ENCODE measurements at places on chromosomes 11 and 22.

DNA sequence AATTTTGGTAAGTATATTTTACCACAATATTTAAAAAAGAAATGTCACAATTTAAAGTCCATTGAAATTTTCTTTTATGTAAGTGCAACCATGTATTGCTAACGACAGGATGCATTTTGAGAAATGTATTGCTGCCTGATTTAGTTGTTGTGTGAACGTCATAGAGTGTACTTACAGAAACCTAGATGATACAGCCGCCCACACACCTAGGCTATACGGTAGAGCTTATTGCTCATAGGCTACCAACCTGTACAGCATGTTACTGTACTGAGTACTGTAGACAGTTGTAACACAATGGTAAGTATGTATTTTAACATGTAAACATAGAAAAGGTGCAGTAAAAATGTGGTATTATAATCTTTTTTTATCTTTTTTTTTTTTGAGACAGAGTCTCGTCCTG lies 48.1 kb downstream of the CBL start:
- DNase-seq, result no peak

- DNase-seq, result no peak
Measured at GRCh38 chr11:46640036-46640788, 22.9 kb downstream of the ATG13 start.

DNA sequence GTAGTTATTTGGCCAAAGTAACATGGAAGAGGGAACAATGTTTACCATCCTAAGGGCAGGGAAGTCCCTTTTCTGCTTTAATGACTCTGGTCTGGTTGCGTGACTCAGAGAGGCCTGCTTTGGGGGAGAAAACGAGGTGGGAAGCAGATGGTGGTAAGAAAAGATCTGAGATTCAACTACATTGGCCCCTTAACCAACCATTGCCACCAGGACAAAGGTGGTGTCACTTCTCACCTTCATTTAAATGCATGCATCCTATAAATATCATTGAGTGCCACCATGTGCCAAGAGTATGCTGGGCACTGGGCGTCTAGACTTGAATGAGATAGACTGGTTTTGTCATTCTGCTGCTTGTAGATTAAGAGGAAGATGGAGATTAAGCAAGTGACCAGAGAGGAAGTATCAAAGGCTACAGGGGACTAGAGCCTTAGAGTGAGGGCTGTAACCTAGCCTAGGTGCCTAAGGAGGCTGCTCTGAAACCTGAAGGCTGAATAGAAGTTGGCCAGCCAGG lies 3.6 kb upstream of the SORL1 start:
- no peak for DNase-seq

DNA sequence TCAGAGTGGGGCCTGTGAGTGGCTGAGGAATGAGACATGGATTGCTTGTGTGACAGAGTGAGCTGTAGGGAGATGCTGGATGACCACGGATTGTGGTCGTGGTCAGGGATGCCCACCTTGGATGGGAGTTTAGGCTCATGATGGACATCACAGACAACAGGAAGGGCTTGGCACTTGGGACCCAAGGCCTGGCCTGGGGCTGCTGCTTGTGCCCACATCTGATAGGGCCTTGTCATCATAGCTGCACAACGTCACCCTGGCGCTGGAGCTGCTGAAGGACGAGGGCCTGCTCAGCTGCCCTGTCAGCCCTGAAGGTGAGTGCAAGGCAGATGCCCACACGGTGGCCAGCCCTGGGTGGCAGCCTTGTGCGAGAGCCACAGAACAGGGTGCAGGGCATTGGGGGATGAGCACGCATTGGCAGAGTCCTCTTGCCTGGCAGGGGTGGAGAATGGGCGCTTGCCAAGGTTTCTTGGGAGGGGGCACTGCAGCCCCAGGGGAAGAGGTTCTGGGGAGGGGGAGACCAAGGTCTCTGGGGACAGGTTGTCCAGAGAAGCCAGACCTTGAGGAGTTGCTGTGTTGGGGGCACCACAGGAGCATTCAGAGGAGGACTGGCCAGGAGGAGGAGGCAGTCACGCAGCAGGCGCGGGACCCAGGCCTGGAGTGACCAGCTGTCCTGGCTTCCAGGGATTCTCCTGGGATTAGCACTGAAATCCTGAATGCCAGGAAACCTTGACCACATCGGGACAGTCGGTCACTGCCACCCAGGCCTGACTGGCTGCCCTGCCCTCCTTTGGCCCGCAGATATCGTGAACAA lies 25.0 kb downstream of the PARVG start:
- DNase-seq, result no peak

DNA sequence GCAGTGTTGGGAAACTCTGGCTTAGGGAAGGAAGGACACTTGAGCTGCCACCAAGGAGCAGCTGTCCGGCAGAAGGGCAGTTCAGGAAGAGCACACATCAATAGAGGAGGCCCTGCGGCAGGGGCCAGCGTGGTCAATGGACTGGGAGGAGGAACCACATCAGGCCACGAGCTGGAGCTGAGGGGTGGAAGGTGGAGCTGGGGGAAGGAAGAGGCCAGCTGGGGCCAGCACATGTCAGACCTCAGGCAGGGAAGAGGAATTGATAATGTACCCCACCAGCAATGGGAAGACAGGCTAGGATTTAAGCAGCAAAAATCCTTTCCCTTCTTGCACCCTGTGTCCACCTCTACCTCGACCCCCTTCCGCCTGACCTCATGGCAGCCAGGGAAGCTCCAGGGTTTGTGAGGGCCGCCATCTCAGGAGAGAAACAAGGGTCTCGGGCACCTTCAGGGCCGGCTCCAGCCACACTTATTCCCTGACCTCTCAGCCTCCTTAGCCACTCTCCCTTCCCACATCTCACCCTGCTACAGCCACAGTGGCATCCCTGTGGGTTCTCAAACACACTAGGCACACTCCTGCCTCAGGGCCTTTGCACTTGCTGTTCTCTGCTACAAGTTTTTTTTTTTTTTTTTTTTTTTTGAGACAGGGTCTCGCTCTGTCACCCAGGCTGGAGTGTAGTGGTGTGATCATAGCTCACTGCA lies 157.8 kb upstream of the GRK3 start:
- DNase-seq, result no peak

- DNase-seq, result no peak
Measured at GRCh38 chr22:38417252-38418060, 37.5 kb downstream of the KCNJ4 start.

GRCh38 chr11:92311616-92312449 lies 87.2 kb downstream of the FAT3 start:
- no peak for DNase-seq

GRCh38 chr22:34111210-34111824 lies 191.0 kb upstream of the LARGE1 start:
- no peak for DNase-seq

- DNase-seq, result no peak
Measured at GRCh38 chr22:36580371-36580770, 51.4 kb upstream of the EIF3D start.

- DNase-seq, result peak; percentile 5
Measured at GRCh38 chr11:36750349-36750748, 152.3 kb upstream of the RAG2 start.

GRCh38 chr11:128323381-128323780 lies 264.0 kb downstream of the ETS1 start:
- DNase-seq, result no peak

Data from HT1080 (cell line).